ENCODE measurements at places on chromosomes 5 and 9.

DNA sequence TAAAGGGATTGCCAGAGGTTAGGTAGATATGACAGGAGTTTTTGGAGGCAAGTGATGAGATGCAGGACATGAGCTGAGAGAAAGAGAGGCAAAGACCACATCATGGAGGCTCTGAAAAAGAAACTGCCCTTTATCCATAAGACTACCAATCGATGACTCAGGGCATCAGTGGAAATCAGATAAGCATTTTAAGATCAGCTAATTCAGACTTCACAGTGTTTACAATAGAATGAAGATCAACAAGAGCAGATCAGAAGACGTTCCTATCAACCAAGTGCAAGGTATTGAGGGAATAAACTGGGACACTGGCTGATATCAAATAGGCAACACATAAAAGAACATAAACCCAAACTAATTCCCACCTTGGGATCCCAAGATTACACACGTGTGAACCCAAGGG is 227.2 kb downstream of the SLCO4C1 start:
- DNase-seq = no peak

DNA sequence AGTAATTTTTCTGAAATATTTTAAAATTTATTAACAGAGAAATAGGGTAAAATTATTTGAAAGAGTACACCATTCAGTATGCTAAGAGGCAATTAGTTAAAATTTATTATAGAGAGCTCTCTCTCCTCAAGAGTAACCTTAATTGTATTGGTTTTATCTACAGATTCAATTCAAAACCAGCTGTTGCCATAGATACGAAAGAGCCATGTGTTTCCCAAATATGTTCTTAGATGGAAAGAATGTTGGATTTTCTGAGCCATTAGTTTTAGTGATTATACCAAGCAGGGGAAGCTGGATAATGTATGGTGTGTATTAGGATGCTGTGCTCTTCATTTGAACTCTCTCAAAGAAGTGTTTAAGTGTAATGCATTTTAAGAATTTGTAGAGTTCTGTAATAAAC is 27.8 kb downstream of the C7 start:
- DNase-seq = no peak

DNA sequence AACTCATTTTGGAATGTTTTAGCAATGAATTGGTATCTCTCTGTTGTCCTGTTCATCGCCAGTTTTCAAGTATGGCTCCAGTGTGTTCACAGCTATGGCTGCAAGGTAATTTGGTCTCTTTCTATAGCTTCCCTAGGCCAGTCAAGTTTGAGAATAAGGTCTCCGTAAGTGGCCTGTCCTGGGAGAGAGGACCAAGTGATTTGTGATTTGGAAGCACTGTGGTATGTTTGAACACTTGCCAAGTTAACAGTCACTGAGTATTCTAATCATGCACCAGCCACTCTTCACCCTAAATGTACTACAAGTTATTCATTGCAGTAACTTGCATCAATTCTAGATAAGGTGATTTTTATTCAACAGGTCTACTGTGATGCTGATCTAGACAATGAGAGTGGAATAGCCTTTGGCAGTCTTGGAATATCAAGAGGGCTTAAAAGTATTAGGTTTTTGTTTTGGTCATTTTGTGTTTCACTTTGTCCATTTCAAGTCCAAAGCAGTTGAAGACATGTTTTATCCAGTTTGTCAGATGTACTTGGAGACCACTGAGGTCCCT is 41.1 kb downstream of the G3BP1 start:
- DNase-seq = no peak

GRCh38 chr5:119078861-119079260 is 8.0 kb downstream of the DMXL1 start:
- DNase-seq = no peak

DNA sequence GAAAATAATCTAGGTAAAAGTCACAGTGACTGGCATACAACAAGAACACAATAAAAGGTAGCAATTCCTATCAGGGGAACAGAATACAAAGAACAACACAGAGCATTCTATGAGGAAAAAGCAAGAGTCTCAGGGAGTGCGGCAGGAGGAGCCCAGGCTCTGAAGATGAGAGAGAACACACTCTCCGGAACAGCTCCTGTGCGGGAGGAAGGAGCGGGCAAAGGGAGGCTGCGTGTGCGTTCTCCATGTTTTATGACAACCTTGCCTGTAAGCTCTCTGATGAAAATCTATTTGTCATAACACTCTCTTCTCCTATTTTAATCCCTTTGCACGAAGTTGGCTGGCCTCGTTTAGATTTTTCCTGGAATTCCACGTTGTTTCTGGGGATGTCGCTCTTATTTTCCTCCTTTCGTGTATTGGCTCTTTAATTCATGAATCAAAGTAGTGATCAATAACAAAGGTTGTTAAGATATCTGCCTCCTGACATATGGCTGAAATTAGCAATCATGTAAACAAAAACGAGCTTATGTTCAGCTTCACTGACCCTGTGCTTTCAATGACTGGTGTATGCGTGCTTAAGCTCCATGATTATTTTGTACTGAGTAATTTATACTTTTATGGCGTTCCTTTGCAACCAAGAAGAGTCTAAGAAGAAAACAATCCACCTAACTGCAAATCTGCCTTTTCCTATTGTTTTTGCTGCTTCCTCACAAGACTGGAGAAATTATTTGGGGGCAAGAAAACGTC is 109.5 kb downstream of the MYO10 start:
- DNase-seq = no peak

DNA sequence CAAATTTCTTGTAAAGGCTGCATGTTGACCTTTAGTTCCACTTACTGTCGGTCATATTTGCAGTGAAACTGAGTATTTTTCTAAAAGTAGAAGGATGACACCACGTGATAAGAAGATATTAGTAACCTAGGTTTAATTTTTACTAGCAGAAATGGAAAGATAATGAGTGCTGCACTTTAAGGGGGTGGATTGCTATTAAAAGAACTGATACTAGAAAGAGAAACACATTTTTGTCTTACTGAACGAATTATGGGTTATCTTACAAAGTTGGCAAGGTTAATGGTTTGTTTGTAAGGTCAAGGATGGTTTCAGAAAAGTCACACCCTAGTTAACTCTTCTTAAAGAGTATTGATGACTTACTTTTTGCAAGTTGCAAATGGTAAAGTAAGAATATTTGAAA is 2.4 kb downstream of the MACIR start:
- peak; percentile 34 for DNase-seq

Data from hematopoietic multipotent progenitor cell treated with erythropoietin and hydrocortisone succinate and interleukin-3 and kit ligand, for 8 days (in vitro differentiated cells).